ENCODE measurements at places on chromosomes 4 and X.

DNA sequence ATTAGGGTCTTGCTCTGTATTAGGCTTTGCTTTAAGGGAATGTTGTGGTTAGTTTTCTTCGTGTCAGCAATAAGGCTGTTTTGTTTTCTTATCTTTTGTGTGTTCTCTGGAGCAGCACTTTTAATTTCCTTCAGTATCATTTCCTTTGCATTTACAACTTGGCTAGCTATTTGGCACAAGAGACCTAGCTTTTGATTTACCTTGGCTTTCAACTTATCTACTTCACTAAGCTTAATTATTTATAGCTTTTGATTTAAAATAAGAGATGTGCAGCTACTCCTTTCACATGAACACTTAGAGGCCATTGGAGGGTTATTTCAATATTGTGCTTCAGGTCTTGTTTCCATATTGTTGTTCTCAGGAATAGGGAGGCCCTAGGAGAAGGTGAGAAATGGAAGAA is 68.2 kb downstream of the FAT4 start:
- no peak for DNase-seq

DNA sequence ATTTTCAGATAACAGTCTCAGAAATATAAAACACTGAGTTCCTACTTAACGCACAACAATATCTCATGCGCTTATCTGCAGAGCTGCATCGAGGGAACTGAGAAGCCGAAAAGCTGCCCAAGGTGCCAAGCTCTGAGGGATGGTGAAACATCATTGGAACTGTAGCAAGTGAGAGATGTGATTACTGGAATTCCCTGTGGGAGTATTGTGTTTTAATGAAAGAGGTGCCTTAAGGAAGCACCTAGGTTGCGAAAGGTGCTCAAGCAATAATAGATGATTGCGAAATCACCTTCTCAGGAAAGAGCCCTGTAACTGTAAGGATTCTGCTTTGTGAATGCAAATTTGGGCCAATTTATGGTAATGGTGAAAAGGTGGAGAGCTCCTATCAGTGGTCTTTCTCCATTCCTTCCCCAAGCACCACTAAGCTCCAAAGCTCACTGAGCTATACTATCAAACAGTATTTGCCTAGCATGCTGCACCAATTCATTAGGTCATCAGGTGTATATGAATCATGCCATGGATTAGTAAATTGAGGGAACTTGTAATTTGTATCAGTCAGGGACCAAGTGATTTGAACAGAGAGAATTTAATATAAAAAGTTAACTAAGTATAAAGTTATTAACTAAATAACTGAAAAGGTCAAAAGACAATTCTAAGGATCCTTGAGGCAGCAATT is 59.0 kb upstream of the ATP8A1 start:
- no peak for DNase-seq

GRCh38 chr4:8221476-8221875 is 22.4 kb downstream of the SH3TC1 start:
- DNase-seq = no peak

DNA sequence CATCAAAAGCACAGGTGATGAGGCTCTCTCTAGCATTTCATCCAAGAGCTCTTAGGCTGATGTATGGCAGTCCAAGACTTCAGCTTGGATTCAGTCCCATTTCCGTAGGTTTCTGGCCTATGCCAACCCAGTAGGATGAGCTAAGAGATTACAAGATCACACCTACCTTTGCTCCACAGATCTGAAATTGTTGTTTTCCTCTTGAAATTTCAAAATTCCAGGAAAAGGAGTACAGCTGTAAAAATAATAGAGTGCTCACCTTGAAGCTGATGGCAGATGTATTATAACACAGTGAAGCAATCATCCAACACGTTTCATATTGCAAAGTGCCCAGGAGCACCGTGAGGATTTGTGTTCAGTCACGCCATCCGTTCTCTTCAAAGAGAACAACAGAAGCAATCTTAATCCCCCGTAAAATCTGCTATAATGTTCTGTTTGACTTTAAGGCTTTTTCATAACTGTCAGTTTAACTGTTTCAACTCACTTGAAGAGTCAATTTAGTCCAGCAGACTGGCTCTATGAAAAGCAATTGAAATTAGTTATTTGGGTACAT is 137.5 kb downstream of the CPE start:
- DNase-seq = no peak

DNA sequence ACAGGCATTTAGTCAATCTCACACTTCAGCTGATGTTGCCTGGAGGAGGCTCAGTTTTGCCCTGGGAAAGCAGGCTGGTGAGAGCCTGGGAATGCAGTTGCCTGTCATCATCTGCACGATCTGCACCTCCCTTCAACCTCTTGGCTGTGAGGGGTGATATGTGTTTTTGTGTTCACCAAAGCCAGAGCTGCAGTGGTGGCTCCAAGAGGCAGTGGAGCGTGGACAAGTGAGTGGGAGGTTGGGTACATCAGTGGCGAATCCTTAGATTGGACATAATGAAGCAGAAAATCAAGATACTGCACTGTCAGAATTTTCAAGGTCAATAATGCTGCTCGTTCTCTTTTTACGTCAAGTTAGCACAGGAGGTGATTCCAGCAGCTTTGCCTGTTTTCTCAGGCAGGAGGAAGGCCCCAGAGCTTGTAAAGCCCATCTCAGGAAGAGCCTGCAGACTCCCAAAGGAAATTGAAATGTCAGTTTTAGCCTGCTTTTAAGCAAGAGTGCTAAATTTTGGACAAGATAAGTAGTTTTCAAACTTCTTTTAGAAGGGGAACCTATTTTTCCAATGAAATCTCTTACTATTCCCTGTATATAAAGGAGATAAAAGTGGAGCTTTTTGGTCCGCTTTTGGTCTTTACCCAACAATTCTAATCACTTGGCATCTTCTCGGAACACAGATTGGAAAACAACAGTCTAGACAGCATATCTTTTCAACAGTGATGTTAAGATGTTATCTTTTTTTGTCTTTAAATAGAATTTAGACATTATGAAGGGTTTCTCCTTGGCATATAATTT is 92.8 kb downstream of the FRAS1 start:
- peak; percentile 44 for DNase-seq

GRCh38 chr4:103100691-103101090 is 1.1 kb upstream of the BDH2 start:
- no peak for DNase-seq

GRCh38 chrX:43809463-43809862 is 72.8 kb downstream of the MAOB start:
- no peak for DNase-seq

GRCh38 chr4:77065382-77065781 is 10.4 kb downstream of the CCNI start:
- no peak for DNase-seq

DNA sequence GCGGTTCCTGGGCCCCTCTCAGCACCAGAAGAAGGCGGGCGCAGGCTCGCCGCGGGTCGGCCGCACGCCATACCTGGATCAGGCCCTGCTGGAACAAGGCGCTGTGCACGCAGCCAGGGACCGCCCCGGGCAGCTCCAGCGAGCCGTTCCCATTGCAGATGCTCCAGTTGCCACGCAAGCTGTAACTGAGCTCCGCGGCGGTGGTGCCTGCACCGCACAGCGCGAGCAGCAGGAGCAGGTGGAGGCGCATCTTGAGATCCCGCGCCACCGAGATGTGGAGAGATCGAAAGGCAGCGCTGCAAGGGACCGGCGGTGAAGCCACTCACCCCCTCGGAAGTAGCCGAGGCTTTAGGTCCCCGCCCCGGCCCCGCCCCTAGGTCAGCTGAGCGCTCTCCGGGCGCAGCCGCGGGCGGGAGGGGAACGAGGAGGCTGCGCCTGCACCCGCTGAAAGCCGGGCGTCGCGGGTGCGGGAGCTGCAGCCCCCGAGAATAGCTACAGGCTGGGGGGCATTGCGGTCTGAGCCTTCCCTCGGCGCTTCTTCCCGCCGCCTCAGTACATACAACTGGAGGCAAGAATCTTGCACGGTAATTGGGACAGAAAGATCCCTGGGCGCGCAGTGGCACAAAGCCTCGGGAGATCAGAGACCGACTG is at the start of gene MANBA:
Gene MANBA, minus strand, starts transcription at position 324 of the 651 bp plus-strand sequence. Its CDS starts 74 bp downstream, at position 250.
- peak; percentile 93 for DNase-seq

- peak; percentile 29 for DNase-seq
Observed at GRCh38 chr4:186472948-186473347, 82.4 kb downstream of the MTNR1A start.
